ENCODE measurements at places on chromosomes 11 and 22. TPM values are rescaled to one million over a fixed set of nuclear protein-coding genes. Genes with fewer than 3 reads are reported as not detected.

The TMA7B gene
- not detected for polyA plus RNA-seq

The GNAZ gene
- polyA plus RNA-seq: 2.8 TPM

The OR52H1 gene
- polyA plus RNA-seq: not detected

The C11orf86 gene
- polyA plus RNA-seq: not detected

The SYT12 gene
- polyA plus RNA-seq: 0.19 TPM

The SOX6 gene
- 5.6 TPM for polyA plus RNA-seq

The NELL1 gene
- not detected for polyA plus RNA-seq

The PLEKHB1 gene
- polyA plus RNA-seq: 22.2 TPM

The P2RY2 gene
- 0.56 TPM for polyA plus RNA-seq

The ELFN2 gene
- 0.23 TPM for polyA plus RNA-seq

The DLAT gene
- 8.2 TPM for polyA plus RNA-seq

The USH1C gene
- 44.3 TPM for polyA plus RNA-seq

The PDE3B gene
- polyA plus RNA-seq: 5.5 TPM

The BLID gene
- polyA plus RNA-seq: not detected

The PTGDR2 gene
- polyA plus RNA-seq: 5.7 TPM

The SEPTIN3 gene
- 8.5 TPM for polyA plus RNA-seq

The CLTCL1 gene
- 4.2 TPM for polyA plus RNA-seq

The ATL3 gene
- 6.1 TPM for polyA plus RNA-seq

The TRPM5 gene
- polyA plus RNA-seq: 4.3 TPM

The C11orf16 gene
- not detected for polyA plus RNA-seq

The VPREB1 gene
- not detected for polyA plus RNA-seq

The PLA2G6 gene
- 109 TPM for polyA plus RNA-seq

The RASSF7 gene
- polyA plus RNA-seq: 253 TPM

The OPCML gene
- 0.26 TPM for polyA plus RNA-seq

The FAM111A gene
- polyA plus RNA-seq: 25.1 TPM
